ENCODE measurements at places on chromosomes 13 and 19. TPM values are rescaled to one million over a fixed set of nuclear protein-coding genes. Genes with fewer than 3 reads are reported as not detected.

RYR1 gene
- polyA plus RNA-seq, result 0.59 TPM

KIR2DL4 gene
- not detected for polyA plus RNA-seq

SUPT5H gene
- polyA plus RNA-seq, result 70.2 TPM

SHISA7 gene
- polyA plus RNA-seq, result not detected

ZNF536 gene
- not detected for polyA plus RNA-seq

Measured in foreskin keratinocyte (primary cell).